Stimulated activated CD4-positive, alpha-beta T cell treated with anti-CD3 and anti-CD28 coated beads, Interleukin-2, amount 100 ng/mL, for 4 hours (primary cell): ENCODE measurements at places on chromosomes 2 and 18.

- no peak for DNase-seq
Observed at GRCh38 chr18:34501553-34501952, 208.5 kb upstream of the DTNA start.

DNA sequence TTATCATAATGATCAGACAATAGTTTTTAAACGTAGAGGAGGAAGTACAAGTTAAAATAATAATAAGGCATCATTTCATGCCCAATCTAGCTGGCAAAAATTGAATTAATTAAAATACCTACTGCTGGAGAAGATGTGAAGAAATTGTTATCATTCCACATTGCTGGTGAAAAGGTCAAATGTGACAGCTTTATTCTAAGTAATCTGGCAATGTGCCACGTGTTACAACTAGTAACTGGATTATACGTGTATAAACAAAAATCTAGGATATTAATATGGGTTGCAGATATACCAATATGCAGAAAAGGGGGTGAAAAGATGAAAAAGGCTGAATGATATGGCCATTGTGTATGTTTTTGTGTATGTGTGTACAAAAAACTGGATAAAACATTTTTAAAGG lies 32.4 kb downstream of the SMAD2 start:
- no peak for DNase-seq

DNA sequence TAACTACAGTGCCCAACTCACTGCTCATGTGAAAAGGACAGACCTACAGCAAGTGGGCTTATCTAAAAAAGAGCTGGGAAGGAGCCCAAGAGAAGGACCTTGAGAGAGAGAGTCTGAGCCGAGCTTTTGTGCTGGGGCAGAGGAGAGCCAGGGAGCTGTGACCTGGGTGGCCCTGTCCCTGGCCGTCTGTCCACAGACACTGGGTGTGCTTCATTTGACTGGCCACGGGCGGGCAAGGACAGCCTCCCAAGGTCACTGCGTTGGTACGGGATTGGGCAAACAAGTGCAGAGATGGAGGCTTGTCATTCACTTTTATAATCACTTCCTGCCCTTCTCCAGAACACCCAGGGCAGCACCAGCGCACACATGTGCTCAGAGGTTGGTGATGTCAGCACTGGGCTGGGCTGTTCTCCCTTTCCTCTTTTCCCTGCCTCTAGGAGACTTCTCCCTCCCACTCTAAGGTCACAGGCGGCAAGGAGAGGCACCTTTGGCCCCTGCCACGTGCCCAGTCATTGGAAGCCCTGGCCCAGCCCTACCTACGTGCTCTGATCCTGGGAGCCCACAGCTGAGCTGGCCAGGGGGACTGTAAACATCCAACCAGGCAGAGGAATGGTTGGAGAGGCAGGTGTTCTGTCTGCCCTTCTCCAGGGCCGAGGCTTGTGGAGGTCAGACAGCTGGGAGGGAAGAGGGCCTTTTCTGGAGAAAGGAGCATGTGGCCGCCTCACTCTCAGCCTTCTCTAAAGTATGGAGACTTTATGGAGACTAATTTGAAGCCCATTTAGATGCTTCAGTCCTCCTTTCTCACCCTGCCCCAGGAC lies 6.4 kb upstream of the PSD4 start:
- no peak for DNase-seq

DNA sequence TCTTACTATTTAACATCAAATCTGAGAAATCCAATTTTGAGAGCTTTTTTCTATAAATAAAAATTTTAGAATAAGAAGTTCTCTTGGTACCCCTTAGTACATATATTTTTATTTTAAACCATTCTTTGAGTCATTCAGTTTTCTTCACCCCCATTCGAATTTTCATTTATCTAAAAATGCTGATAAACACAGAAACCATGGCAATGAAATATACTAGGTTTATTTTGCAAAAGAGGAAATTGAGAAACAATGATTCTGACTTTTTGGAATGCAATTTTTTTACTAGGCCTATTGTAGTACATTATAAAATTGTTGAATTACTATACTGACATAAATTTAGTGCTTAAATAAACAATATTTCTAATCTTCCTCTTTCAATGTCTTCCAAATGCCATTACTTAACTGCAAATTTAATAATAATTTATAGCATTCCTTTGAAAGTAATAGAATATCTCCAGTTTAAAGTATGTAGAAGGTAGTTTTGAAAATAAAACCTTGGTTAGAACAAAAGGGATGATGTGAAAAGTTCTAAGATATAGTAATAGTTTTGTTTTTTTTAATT lies 46.3 kb downstream of the TANK start:
- no peak for DNase-seq

DNA sequence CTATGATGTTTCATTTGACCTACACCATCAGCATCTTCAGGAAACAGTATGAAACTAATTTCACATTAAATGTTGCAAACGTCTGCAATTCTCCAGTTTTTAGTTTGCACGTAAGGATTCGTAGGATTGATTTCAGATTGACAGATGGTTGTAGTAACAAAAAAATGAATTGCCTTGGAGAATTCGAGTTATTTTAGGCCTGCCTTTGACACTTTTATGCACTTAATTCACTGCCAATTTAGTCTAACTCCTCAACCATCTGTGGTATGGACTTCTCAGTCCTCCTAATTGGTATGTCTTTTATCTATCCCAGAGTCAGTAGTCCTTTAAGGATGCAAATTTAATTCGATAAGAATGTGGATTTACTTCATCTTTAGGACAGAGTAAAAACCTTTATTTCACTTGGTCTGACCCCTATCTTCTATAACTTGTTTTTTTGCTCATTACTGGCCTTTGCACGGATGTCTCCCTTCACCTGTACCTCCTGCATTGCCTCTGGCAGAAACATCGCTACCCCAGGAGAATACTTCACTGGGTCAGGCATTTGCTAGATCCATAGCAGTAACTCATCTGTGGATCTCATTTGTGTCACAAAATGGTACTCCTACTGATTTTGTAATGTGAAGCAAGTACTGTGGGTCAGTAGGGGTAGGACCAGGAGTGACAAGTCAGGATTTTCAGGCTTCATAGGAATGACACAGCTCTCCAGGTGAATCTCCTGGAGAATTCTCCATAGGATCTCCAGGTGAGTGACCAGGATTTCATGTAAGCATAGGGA lies 3.9 kb downstream of the RPL37A start:
- DNase-seq: no peak

- DNase-seq: no peak
Observed at GRCh38 chr2:64344999-64345576, 108.9 kb upstream of the LGALSL start.

- DNase-seq: no peak
Observed at GRCh38 chr2:145692971-145693478, 1173.1 kb upstream of the ZEB2 start.

GRCh38 chr18:23087352-23087751 lies 47.9 kb upstream of the CABLES1 start:
- no peak for DNase-seq
